ENCODE measurements at places on chromosomes 1 and 21. TPM values are rescaled to one million over a fixed set of nuclear protein-coding genes. Genes with fewer than 3 reads are reported as not detected.

DNA sequence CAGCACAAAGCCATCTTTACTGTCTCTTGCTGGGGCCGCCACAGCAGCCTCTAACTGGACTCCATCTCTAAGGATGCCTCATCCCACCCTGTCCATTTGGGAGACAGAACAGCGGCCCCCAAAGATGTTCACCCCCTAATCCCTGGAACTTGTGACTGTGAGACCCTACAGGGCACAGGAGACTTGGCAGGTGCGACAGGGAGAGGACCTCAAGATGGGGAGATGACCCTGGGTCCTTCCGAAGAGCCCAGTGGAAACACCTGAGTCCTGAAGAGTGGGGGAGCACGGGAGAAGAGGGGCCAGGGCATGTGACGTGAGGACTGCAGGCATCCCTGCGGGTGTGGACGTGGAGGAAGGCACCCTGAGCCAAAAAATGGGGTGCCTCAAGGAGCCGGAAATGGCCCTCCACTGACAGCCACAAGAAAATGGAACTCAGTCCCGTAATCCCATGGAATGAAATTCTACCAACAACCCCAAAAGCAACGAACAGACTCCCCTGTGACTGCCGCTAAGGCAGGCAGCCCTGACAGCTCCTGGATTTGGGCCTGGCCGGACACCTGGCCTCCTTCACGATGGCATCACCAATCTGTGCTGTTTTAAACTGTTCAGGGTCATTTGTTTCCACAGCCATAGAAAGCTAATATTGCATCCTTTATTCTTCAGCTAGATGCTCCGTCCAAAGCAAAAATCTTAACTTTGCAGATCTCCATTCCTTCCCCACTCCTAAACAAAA lies 34.0 kb downstream of the C2CD2 start:
- DNase-seq, result no peak

Gene RAB29
- polyA plus RNA-seq, result 14.2 TPM

DNA sequence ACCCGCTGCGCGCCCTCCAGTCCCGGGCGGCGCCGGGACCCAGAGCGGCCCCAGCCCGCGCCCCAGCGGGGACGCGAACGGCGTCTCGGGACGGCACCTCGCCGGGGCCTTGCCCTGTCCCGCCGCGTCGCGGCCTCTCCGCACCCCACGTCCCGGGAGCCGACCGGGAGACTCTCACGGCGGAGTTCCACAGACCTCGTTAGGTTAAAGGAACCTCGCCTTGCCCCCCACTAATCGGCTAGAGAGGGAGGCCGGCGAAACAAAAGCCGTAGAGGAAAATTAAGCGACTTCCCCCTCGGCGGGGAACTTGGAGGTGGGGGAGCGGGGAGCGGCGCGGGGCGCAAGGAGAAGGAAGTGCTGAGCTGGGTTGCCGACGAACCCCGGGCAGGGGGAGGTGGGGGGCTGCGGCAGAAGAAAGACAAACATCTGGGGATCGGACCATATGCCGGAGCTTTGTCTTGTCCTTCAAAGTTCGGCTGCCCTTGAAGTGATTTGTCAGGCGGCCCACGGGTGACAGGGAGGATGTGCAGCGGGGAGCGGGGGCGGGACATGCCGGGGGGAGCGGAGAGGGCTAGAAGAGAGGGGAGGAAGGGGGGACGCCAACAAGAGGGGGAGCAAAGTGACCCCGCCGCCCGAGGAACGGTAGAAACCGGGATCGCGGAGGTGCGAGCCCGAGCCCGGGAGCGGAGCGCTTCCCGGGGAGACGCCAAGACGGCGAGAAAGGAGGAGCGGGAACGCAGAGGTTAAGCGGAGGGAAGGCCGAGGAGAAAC lies 120.0 kb upstream of the RRP15 start:
- DNase-seq, result no peak

Gene FCER1G
- polyA plus RNA-seq, result 0.72 TPM

- DNase-seq, result no peak
Measured at GRCh38 chr1:9242338-9242969, 7.9 kb downstream of the H6PD start.

DNA sequence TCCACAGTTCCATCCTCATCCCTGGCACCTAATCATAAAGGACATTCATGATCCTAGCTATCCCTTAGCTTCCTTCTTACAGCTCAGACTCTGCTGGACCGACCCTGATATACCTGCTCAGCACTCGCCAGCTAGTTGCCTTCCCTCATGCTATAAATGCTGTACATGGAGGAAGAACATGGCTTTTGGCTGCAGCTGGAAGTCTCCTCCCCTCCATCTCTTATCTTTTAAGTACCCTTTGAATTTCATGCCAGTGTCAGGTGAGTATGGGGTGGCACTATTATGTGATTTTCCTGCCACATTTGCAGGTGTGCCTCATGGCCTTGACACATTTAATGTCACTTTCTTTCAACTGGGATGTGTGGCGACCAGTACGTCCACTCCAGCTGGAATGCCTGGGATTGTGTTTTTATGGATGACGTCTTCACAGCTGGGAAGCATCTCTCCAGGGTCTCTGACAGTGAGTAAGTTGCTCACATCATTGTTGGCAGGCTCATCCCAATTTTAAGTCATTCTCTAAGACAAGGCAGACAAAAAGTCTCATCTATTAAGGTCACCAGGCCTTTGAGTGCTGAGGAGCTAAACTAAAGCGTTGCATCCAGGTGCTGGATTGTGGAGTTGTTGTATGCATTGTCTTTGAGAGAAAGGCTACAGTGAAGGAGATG lies 43.4 kb downstream of the RUNX1 start:
- DNase-seq, result no peak

DNA sequence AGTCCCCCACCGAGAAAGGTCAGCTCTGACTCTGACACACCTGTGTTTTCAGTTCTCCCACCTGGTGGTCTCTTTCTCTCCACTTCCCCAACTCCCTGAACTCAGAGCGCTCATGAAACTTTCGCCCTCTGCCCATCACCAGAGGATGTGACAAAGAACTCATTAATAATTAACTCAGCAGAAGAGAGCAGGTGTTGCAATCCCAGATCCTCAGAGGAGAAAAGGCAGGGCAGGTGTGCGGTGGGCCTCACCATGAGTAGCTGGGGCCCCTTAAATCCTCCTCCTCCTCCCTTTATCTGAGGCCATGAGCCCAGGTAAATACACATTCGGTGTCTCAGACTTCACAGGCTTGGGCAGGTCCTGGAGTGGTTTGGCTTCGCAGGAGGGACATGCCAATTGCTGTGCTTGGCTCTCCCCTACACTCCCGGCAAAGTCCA lies 1.7 kb upstream of the LAMB3 start:
- DNase-seq, result no peak

Gene C4BPA
- polyA plus RNA-seq, result not detected

DNA sequence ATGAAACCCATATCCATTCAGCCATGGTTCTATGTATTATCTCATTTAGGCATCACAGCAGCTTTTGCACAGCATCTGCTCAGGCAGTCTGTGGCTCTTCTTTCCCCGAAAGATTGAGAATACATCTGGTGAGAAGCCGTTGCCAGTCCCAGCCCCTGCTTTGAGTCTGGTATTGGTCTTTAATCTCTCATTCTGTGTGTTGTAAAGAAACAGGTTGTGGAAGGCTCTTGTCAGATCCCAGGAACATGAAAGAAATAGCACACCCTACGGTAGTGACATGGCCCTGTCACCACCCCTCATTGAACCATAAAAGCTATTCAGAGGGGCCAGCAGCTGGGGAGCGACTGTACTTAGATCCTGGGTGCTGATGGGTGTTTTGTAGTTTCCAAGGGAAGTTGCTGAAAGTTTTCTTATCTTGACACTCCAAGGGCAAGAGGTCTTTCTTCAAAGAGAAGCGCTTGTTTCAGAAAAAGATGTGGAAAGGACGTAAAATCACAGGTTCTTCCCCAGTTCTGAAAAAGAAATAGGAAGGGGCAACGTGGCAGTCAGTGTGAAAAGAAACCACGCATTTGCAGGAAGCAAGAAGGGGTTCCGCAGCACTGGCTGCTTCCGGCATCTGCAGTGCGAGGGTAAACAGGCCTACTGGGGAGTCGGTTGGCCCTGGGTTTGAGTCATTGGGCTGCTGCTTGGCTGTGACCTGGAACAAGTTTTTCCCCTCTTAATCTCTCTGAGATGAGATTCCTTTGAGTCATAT lies 145.0 kb downstream of the DHRS3 start:
- DNase-seq, result no peak

DNA sequence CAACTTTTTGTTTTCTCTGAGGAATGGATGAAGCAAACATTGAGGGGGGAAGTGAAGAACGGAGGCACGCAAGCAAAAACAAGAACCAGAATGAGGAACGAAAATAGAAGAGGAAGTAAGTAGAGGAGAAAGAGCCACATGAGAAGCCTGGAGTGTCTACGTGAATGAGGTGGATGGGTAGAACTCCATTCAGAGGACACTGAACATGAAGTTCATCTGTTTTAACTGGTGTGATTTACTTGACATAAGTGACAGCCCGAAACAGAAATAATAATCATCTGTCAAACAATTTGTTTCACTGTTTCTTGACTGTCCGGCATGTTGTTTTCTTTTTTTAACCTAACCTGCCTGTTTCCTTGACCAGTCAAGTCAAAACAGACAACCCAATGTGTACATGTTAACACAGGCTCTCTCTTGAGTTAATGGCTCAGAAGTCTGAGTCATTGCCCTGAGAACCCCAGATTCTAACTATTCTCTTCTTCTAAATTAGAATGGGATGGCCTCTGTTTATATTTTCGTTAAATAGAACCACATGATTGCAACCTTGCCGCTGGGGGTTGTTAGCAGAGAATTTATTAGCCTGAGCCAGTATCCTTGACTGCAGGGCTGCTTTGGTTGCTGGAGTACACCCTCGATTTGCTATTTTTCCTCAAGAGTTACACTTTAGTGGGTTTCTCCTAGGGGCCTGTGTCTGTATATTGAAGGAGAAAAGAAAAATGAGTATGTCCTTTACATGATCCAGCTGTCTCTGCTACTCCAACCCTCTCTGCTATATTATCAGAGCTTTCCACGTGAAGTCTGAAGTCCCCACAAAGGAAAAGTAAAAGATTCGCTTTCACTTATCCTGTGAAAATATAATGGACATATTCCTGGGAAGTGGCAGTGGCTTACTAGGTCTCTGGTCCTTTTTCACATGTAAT lies 151.7 kb downstream of the ZC3H11B start:
- peak; percentile 79 for DNase-seq

- no peak for DNase-seq
Measured at GRCh38 chr1:14724246-14724645, 125.8 kb downstream of the KAZN start.

Gene SNRPE
- 1,046 TPM for polyA plus RNA-seq

Gene FCRL5
- polyA plus RNA-seq, result 1.3 TPM

GRCh38 chr1:17617787-17618557 lies 78.5 kb downstream of the ARHGEF10L start:
- no peak for DNase-seq

Gene SLC50A1
- polyA plus RNA-seq, result 52.4 TPM

DNA sequence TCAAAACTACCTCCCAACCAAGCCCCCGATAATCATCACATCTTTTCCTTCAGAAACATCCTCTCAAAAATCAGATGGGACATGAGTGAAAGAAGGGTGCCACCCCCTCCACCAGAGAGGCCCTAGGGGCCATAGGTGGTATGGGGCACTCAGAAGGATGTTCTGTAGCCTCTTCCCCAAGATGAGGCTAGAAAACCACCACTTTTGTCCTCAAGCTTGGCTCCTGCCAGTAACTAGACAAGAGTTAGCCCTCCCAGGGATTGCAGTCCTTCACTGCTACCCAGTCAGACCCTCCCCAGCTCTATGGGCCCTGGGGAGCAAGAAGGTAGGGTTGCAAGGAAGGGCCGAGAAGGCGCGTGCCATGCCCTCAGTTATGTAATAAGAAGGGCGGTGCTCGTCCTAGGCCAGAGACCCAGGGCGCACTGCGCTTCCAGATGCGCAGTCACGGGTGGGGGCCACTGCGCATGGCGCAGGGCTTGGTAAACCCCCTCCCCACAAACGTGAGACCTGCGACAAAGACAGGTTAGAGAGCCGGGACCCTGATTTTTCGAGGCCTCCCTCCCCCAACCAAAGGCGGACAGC lies 69.7 kb downstream of the CD46 start:
- DNase-seq, result no peak

Gene TM2D1
- polyA plus RNA-seq, result 44.6 TPM

Gene AGMAT
- 3.6 TPM for polyA plus RNA-seq

DNA sequence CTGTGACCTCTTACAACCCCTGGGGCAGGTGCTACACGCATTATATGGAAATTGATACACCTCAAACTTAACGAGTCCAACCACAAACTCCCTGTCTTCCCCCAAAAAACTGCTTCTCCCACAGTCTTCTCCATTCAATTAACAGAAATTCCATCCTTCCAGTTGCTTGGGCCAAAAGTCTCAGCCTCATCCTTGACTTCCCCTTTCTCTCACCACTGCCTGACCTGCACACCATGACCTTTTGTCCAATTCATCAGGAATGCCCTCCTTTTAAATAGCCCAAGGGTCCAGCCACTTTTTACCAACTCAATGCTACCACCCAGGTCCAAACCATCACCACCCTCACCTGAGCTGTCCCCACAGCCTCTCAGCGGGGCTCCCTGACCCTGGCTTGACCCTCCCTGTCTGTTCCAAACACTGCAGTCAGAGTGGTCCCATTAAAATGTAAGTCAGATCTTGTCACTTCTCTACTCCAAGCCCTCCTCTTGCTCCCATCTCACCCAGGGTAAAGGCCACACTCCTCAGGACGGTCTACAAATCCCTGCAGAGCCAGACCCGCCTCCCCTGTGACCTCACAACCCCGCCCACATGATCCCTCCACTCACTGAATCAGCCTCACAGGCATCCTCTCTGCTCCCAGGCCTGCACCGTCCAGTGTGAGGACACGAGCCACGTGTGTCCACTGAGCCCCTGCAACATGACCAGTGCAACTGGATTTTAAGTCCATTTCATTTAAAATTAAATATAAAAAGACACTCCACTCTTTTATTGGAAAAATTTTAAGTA lies 18.5 kb downstream of the KCNN3 start:
- no peak for DNase-seq

GRCh38 chr1:102434421-102434820 lies 437.7 kb upstream of the OLFM3 start:
- no peak for DNase-seq

Gene LDLRAD2
- polyA plus RNA-seq, result not detected

GRCh38 chr1:79262745-79263258 lies 256.3 kb upstream of the ADGRL4 start:
- no peak for DNase-seq

DNA sequence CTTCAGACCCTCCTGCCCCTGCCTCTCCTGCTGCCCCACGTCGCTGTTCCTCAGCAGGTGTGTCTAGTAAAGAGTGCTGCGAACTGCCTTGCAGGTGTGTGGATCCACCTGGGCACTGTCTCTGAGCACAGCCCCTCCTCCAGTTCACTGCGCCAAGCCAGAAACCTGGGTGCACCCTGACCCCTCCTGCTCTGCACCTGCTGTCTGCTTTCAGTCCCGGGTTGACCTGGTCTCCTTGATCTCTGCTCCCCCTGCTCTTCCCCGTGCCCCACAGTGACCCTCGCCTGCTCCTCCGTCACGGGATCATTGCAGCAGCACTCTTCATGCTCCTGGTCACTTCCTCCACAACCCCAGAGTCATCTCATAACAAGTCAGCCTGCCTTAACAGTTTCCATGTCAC lies 6.5 kb downstream of the A3GALT2 start:
- no peak for DNase-seq

Gene OLFML2B
- not detected for polyA plus RNA-seq

DNA sequence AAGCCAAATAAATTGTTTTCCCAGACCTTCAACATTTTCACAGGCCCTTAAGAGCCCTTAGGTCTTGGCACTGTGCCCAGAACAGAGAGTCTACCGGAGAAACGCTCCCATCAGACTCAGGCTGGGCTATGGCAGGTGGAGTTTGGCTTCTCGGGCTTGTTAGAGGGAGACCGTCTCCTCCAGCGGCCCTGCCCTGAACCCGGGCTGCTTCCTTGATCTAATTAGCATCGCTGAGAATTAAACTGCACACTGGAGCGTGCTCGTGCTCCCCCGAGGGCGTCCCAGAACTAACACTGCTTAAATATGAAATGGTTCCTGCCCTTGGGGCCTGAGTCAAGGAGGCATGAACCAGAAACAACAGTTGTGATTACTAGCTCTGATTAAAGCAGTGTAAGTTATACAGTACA lies 634.4 kb downstream of the MATN1 start:
- DNase-seq, result no peak

Gene ZNF670
- polyA plus RNA-seq, result 9.0 TPM
